ENCODE measurements at places on chromosomes 3 and 15.

- no peak for DNase-seq
These were observed 116.9 kb upstream of the SOX14 start for GRCh38 chr3:137647179-137647578.

GRCh38 chr3:99644746-99645145 lies 6.4 kb downstream of the COL8A1 start:
- no peak for DNase-seq

- DNase-seq, result no peak
These were observed 20.4 kb downstream of the TTC21A start for GRCh38 chr3:39127908-39128304.

GRCh38 chr15:39801641-39802309 lies 19.1 kb upstream of the FSIP1 start:
- DNase-seq, result no peak

GRCh38 chr3:33377489-33377888 lies 62.7 kb downstream of the UBP1 start:
- no peak for DNase-seq

Measured in ascending aorta (tissue), 2 donors.